ENCODE measurements at places on chromosomes 2 and 18.

DNA sequence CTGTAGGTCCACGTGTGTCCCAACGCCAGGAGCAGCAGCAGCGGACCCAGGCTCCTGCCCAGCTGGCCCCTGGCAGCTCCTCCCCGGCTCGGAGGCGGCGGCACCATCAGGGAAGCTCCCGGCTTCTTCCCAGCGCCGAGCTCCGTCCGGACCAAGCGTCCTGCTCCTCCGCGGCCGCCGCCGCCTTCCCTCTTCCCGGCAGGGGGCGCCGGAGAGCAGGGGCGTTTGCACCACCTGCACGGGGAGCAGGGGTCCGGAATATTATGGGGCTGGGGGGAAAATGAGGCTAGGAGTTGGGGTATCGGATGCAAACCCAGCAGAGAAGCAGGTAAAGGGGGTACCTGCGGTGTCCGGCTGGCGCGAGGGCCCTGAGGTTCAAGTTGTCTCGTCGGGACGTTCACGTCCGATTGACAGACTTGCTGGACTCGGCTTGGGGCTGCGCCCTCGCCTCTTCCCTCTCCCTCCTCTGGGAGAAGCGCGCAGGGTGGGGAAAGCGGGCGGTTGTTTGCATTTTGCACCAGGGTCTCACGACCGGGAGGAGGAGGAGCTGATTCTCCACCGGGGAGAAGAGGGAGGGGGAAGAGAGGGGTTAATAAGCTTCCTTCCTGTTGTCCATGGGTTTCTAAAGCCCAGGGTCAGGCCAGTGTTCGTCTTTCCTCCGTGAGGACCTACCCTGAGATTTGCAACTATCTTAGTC lies at the start of gene CCBE1:
Gene CCBE1, minus strand, starts transcription at position 188 of the 697 bp plus-strand sequence.
- DNase-seq, result peak; percentile 1

GRCh38 chr2:172640389-172640788 lies 84.5 kb downstream of the PDK1 start:
- no peak for DNase-seq

DNA sequence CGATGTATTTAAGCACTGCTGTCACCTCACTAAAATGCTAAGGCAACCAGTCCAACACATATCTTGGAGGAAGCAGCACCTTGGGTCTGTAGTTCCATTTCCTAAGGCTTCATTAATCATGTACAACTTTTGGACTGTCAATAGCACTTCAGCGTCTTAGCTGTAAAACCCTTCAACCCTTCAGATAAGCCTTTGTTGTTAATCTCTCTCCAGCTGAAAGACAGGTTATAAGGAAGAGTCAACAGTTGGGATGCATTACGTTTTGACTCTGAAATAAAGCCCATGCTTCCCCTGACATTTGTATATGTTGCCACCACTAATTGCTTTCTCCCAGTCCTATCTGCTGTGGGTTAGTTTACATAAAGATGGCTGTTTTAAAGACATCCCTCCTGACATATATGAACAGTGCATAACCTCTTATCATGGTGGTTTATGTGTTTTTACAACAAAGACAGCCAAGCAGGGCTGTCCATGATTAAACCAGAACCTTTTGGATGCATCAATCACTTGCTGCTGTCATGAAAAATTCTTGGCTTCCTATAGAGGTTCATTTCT lies 81.5 kb downstream of the EPHA4 start:
- DNase-seq, result no peak

DNA sequence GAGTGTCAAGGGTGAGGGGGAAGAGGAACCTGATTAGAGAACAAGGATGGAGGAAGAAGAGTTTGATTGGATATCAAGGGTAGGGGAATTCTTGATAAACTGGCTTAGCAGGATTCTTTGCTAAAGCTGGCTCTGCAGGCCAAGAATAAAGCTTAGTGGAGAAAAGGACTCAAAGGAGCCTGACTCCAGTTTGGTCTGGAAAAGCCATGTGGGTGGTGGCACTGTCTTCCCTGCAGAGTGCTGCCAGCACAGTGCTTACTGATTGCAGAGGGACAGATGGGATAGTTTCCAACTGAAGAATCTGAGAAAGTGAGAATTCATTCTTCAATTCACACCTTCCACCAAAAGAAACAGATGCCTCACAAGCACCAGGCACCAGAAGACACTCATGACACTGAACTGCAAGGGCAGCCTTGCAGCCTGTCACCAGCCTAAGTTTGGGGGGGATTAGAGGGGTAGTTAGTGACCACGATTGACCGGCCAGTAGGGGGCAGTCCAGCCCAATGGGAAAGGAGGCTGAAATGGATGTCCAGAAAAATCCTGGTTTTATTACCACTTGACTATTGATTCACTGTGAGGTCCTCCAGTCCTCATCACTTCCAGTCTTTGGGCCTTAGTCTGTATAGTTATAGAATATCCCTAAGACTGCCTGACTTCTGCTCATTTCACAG lies 334.5 kb downstream of the SMAD2 start:
- DNase-seq, result no peak

DNA sequence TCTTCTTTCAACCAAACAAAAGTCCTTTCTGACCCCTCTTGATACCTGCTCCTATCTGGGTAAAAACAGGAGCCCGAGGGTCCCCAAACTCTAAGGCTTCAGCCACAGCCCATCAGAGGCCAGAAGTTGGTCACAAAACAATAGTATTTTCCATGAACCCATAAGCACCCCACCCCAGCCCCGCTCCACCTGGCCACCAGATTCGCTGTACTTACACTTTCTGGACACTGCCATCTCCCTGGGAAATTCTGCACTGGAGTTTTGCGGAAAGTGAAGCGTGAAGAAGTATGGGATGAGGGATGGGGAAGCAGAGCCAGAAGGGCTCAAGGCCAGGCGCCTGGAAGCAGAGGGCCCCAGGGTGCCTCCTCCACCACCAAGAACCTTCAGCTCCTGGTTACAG lies 5.2 kb upstream of the RUFY4 start:
- no peak for DNase-seq

DNA sequence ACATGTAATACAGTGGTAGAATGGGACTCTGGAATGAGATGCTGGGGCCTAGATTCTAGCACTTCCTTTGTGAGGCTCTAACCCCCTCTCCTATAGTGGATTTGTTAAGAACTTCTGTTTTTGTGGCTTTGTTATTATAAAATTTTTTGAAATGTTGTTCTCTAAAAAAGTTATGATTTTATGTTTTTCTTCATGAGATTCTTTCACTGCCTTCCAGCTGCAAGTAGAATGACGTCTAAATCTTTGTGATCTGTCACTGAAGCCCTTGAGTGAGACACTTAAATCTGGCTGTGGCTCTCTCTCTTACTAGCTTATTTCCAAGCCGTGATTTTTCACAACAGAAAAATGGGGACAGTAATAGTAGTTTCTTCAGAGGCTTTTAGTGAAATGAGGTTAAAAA lies 1.6 kb downstream of the CASP8 start:
- DNase-seq, result no peak

GRCh38 chr18:13269013-13269280 lies 50.4 kb downstream of the LDLRAD4 start:
- no peak for DNase-seq

GRCh38 chr2:227322530-227323205 lies 2.4 kb upstream of the MFF start:
- DNase-seq, result no peak

GRCh38 chr2:42922790-42923579 lies 130.6 kb upstream of the HAAO start:
- no peak for DNase-seq

DNA sequence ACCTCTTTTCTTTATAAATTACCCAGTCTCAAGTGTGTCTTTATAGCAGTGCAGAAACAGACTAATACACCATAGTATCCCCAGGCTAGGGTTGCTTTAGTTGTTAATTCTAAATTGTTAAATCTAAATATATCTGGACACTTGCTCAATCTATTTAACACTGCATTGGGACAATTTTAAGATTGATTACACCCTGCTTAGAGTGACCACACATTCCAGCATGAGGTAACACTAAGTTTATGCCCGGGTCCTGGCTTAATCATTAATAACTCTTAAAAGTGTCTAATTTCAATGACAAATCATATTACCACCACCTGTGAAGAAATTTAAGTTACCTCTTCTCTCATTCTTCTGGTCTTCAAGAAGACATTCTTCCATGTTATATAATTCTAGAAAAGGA lies 131.4 kb downstream of the ZNF385B start:
- DNase-seq, result no peak

DNA sequence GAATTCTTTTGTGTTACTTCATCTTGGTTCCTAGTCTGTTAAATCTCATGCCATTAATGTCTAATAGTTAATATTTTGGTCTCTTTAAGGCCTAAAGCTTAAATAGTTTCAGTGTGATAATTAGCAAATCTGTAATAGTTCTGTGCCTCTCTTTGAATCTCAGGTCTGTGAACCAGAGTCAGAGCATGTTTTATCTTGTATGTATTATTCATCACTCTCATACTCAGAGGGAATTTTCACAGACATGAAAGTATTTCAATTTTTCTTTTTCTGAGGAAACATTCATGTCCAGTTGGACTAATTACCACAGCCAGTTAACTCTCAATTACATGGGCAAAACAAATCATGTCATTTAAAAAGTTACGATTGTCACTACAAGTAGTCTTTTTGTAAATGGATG lies 931.9 kb upstream of the SLC39A10 start:
- no peak for DNase-seq

All from activated T-cell treated with anti-CD3 and anti-CD28 coated beads for 24 hours (primary cell).